SHP77 (cell line): ENCODE measurements at places on chromosomes 4 and X.

DNA sequence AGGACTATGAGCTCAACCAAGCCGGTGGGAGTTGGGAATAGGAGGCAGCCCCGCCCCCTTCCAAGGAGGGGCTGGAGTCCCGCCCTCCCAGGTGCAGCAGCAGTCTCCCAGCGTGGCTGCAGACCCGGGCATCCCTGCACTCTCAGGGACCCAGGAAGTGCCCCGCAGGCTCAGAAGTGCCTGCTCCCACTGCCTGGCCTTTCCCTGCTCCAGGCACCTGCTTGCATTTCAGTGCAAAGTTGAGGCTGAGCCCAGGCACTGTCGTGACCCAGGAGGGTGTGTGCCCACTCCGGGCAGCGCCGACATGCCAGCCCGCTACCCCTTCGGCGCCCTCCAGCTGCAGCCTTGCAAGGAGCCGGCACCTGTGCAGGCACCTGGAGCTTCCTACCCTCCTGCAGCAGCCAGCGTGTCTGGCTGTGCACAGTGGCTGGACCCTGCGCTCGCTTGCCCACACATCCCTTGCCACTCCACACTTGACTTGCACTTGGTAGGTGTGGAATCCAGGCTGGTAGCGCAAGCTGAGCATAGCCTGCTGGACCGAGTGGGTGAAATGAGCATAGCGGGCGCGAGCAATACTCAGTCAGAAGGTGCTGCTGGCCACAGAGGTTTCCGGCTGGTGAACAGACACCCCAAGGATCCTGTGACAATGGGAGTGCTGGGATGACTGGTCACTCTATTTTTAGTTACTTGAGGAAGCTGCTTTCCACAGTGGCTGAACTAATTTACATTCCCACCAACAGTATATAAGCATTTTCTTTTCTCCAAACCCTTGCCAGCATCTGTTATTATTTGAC lies 236.3 kb downstream of the PCDH10 start:
- no peak for DNase-seq

- no peak for DNase-seq
These were observed 37.4 kb downstream of the TENM3 start for GRCh38 chr4:182280436-182281111.

DNA sequence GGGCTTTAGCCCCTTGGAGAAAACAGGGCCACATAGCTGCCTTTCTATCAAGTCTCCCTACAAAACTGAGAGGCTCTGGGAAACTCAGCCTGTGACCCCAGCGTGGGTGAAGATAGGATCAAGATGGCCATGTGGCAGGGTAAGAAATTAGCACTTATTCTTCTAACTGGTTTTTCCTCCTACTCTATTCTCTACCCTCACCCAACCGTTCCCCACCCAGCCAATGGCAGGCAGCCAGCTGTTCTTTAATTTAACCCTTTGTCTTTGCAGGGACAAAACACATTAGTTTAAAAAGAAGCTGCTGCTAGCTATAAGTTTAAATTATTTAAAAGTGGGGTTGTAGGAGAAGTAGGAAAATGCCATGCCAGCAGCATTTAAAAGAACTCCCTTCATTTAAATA lies 2.8 kb downstream of the CLCN5 start:
- DNase-seq = no peak

DNA sequence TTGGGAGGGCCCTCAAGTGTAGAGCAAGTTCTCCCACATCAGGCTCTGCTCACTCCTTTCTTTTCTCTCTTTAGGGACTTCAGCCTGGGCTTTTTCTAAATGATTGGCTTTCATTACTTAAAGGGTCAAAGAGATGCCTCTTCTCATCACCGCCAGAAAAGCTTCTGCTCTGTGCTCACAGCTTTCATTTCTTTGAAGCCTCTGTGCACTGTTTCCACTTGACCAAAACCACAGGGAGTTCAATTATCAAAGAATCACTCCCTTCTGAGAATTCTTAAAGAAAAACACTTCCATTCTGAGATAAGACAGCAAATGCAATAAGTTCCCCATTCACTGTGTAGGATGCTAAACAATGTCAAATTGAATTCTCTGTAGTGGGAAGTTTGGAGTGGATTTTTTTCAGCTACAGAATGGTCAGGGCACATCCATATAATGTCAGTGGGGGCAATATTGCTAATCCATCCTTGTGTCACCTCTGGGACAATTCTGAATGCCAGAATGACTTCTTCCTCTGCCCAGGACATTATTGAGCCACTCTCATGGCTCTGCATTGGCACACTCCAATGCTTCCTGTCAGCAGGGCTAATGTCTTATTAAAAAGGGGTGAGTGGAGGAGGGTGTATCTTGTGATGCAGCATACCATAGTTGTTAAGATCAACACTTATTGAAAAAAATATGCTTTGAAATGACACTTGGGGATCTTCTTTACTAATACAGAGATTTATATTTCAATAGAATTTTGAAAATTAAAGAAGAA lies 217.6 kb downstream of the SNCA start:
- no peak for DNase-seq

DNA sequence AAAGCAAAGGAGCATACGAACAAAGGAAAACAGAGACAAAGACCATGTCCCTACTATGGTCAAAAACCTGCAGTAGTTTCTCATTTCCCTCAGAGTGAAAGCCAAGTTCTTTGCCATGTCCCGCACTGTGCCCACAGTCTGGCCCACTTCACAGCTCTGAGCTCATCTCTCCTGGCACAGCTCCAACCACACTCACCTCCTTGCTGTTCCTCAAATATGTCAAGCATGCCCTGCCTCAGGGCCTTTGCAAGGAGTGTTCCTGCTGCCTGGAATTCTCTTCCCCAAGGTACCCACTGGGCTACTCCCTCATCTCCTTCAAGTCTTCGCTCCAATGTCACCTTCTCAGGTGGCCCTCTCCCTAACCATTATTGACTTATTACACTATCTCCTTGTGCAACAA lies 72.1 kb downstream of the COX18 start:
- no peak for DNase-seq

DNA sequence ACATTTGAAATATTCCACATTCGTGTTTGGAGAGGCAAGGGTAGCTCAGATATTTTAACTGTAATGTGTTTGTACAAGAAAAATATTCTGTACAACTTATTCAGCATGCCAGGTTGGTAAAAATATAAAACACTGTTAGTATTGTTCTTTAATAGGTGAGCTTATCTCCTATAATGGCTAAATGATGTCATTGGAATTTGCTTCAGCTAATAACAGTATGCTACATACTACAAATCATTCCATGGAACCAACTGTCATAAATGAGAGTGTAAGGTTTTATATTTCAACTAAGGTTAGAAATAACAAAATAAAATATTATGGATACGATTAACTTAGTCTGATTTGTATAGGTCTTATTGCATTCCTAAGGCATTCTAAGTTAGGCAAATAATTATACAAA lies 206.6 kb downstream of the ADGRL3 start:
- no peak for DNase-seq

DNA sequence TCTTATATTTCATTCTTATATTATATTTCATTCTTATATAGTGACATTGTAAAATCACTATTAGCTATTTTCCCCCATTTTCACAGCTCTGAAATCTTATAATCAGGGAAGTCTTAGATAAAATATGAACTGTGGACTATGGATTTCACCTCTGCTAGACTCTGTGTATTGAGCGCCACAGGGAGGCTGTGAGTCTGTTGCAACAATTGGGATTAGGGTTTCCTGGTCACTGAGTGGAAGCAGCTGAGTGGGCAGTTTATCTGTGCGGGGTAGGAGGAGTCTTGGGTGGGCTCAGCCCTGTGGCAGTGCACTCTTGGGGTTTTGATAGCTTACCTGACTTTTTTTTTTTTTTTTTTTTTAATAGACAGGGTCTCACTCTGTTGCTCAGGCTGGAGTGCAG lies 249.5 kb downstream of the PTTG2 start:
- no peak for DNase-seq

DNA sequence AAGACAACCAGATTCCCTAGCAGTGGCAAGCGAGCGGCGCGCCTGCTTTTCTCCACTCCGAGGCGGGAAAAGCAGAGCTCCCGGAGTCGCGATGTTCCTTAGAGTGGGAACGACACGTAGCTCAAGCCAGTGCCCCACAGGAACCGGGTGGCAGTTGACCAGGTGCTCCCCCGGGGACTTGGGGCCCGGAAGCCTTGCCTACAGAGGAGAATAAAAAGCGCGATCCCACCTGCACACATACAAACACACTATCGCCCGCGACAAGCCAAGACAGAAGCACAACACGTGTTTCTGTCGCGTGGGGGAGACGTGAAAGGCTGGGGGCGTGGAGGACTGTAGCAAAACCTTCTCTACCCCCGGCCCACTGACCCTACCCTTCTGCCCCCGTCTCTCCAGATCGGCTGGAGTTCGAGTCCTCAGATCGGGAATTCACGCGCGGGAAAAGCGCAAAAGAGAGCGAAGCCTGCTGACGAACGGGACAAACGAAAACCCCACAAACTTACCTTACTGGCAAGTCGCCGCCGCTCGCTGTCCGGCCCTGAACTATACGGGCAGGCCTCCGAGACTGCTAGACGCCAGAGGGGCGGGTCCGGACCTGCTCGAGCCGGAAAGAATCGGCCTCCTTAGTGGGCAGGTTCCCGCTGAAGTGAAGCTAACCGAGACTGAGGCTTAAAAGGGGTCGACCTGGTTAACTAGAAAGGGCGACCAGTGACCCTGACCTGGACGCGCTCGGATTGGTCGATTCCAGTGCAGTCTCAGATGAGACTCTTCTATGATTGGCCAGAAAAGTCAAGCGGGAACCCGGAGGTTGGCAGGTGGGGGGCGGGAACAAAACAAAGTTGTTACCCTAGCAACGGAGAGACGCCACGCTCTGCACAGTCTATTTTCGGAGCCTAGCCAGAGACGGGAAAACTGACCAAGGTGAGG lies at the start of the genes DNAAF6 and NUP62CL:
DNAAF6 (plus strand) TSS at position 842 of the 927 bp plus-strand sequence. CDS start 6,265 bp downstream, outside the sequence.
NUP62CL (minus strand) TSS at position 664 of the 927 bp plus-strand sequence. CDS start 31,287 bp downstream, outside the sequence.
- no peak for DNase-seq

DNA sequence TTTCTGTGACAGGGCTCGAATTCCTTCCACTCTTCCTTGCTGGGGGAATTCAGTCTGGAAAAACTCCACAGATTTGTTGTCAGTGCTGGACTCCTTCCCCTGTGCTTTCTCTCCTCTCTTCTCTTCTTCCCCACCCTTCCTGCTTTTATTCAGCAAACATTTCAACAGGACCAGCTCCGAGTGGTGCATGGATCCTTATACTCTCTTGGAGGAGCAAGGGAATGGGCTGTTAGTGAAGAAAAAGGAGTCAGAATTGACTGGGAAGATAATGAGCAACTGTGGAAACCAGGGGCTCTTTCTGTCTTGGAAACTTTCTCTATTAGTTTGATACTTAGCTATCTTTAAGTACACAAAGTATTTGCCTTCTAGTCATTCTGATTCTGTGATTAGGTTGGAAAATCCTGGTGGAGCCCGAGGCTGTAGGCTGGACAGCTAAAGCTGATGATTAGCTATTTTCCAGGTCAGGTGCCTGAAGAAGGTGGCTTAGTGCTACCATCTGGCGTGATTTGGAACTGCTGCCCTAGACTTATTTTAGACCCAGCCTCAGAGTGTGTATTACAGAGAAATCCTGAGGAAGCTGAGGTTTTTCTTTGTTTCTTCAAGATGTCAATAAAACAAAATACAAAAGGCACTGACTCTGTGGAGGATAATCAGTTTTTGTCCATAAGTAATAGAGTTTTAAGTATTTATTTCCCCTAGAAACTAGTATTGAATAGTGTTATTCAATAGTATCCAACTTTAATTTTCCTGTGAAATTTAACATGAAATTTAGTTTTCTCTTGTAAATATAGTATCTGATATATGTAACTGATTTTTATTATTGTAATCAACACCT lies 38.4 kb downstream of the NAP1L5 start:
- DNase-seq = no peak

GRCh38 chr4:82484996-82485783 lies 54.8 kb downstream of the ENOPH1 start:
- no peak for DNase-seq

DNA sequence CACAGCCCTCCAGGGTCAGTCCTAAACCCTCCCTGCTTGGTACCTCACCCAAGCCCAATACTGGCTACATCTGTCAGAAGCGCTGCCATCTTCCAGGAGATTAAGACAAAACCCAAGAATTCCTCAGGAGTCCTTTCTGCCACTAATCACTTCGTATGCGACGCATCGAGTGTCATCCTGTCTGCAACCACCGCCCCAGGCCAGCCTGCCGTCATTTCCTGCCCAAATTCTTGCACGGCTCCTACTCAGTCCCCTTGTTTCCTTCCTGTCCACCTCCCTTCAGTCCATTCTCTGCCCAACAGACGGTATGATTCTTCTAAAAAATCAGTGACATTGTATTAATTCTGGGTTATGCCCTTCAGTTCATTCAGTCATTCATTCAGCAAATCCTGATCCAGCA lies 113.6 kb downstream of the NFKB1 start:
- DNase-seq = no peak

DNA sequence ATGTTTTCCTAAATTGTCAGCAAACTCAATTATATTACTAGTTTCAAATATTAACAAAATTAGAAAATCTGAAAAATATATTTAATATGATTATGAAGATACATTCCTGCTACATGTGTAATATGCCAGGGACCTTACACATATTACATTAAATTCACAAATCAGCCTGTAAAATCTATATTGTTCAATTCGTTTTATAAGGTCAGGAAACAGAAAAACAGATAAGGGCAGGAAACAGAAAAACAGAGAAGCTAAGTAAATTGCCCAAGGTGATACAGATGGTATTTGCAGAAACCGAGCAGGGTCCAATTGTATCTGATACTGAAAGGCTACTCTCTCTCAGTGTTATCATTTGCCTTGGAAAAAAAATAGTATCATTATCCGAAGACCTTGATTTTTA lies 739.0 kb downstream of the DMD start:
- no peak for DNase-seq

DNA sequence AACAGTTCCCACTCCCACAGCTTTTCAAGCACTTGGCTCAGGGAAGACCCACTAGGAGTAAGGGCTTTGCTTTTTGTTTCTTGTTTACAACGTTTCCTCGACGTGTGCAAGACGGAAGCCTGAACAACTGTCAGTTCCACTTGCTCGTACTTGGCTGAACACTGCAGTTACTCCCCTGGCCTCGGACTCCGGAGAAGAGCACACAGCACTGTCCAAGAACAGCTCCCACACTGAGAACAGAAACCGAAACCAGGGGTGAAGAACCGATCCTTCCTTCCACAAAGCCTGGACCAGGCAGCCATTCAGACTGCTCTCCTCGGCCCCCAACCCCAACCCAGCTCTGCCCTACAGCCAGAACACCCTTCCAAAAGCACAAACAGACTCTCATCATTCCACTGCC lies 25.5 kb downstream of the IRF2 start:
- DNase-seq = no peak

- DNase-seq = no peak
These were observed 26.5 kb upstream of the GEMIN8 start for GRCh38 chrX:14056206-14056605.

DNA sequence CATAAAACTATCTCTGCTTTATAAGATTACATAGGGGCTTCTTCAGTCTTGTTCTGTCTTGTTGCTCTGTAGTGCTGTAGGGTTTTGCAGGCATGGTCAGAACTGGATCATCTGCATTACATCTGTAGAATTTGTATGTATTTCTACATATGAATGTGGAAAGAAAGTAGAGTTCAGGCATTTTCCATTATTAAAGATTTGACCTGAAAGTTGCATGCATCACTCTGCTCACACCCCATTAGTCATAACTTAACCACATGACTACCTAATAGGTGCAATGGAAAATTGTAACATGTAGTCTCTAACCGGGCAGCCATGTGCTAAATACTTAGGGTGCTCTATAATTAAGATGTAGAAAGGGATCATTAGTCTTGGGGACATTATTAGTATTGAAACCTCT lies 45.7 kb upstream of the AGA start:
- no peak for DNase-seq

GRCh38 chrX:138651494-138651893 lies 60.0 kb downstream of the FGF13 start:
- DNase-seq = no peak

GRCh38 chr4:33802578-33802977 lies 2441.7 kb downstream of the ARAP2 start:
- no peak for DNase-seq
